ENCODE measurements at places on chromosomes 2 and 18.

GRCh38 chr2:30253873-30254684, 22.7 kb downstream of the LBH start:
- DNase-seq = no peak

GRCh38 chr2:178715366-178715765, 91.9 kb downstream of the TTN start:
- no peak for DNase-seq

DNA sequence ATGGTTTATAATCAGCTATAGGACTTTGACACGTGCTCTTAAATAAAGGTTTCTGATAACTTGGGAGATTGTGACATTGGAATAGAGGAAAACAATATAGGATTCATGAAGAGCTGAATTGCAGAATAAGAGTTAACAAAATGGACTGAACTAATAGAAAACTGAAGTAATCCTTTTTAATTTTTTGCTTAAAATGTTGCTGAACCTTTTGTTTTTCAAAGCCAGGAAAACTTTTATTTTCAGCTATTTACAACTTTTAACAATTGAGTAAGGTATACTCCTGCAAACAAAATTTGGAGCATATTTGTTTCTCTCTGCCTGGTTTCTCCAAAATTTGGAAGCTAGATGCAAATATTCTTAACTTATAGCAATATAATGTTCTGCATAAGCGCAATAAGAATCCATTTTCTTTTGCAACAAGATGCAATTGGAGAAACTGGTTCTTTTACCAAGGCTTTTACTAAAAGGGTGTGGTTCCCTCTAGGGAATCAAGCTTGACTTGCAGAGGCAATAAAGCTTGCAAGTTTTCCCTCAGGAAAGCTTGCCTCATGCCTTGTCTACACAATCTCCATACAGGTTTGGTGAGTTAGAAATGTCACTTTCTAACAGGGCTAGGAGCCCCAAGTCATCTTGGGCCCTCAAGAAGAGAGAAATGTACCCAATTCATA, 10.3 kb upstream of the PDK1 start:
- DNase-seq = no peak

- DNase-seq = no peak
Measured at GRCh38 chr2:134738141-134738870, 19.5 kb upstream of the TMEM163 start.

GRCh38 chr2:232950751-232951150, 62.3 kb downstream of the NGEF start:
- DNase-seq = no peak

DNA sequence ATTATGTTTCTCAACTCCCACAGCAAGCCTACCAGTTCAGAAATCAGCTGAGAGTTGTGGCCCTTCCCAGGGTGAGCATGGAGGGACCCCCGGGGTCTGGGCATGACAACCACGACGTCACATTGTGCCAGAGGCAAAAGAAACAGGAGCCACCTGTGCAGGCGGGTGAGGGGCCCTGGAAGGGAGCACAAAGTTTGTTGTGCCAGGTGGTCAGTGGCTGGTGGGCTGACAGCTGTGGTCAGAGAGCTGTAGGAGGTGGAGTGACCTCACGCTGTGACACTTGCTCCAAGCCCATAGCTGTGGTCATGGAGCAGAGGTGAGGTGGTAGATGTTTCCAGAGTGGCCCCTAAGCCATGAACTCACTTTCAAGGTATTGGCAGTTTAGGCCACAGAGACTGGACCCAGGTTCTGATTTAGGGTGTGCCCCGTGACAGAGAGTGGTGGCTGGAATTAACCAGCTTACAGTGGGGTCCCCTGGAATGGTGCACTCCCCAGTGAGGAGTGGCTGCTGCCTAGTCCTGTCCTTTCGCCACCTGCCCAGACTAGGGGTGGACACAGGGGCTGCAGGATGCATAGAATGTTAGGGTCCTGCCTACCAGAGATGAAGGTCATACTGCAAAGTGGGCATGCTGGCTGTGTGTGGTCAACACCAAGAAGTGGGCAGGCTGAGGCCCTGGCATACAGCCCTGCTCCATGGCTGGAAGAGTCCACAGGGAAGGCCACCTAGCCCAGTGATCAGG, 136.4 kb downstream of the GLI2 start:
- no peak for DNase-seq

DNA sequence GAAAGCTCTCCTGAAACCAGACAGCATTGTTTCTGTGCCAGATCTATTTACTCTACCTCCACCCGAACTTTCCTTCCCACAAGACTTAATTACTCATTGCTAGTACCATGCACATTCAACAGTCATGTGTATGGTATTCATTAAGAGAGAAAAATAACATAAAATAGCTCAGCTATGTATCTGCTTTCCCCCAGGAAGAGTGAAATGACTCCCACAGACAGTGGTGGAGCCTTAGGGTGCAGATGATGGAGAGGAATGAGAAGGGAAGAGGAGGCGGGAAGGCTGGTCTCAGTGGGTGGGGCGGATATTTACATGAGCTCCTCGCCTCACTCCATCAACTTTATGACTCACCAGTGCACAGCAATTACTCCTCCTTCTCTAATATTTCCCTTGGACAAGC, 724.5 kb downstream of the EPHA4 start:
- DNase-seq = no peak
